IPS DF 6.9 (cell line): ENCODE measurements at places on chromosomes 6 and 20.

- DNase-seq, result no peak
- no peak overlapping the region for H3K27ac ChIP-seq
- no peak overlapping the region for H3K4me3 ChIP-seq
- H3K27me3 ChIP-seq, result peaks cover 5% of the 10 kb centered on the region
- H3K36me3 ChIP-seq, result no peaks in the 10 kb centered on the region
These were observed 4.6 kb upstream of the SOX18 start for GRCh38 chr20:64053841-64054661.

DNA sequence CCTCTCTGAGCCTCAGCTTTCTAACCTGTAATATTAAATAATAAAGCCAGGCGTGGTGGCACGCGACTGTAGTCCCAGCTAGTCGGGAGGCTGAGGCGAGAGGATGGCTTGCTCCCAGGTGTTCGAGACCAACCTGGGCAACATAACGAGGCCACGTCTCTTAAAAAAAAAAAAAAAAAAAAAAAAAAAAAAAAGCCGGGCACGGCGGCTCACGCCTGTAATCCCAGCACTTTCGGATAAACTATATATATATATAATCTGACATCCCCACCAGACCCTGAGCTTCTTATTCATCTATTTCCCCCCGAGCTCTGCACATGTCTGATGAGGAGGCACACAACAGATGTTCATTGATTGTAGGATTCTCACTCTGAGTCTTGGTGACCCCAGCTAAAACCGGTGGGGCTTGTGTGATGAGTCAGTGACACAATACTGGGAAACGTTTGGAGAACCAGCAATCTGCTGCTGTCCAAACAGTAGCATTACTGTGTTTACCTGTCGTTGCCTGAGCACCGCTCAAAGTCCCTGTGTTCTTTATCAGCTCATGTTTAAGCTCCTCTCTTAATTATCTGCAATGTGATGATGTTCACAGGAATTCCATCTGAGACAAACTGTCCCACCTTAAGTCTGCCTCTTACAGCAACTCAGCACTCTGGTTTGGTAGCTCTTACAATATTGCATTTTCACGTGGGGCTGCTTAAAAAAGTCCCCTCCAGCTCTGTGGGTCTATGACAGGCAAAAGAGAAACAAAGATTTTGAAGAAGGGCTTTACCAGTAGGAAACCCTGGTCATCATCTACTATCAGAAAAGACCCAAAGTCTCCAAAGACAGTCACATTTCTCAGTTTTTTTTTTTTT, 1.0 kb upstream of the SPATA2 start:
- H3K4me1 ChIP-seq, result no peaks in the 10 kb centered on the region
- H3K4me3 ChIP-seq, result peak overlapping the region; percentile 61; the same call in 1 of the 2 replicates
- no peak overlapping the region for H3K27ac ChIP-seq
- no peak for DNase-seq
- no peaks in the 10 kb centered on the region for H3K36me3 ChIP-seq
- H3K27me3 ChIP-seq, result no peaks in the 10 kb centered on the region

GRCh38 chr20:41018153-41018552, 10.5 kb upstream of the TOP1 start:
- H3K27ac ChIP-seq, result no peak overlapping the region
- H3K27me3 ChIP-seq, result no peaks in the 10 kb centered on the region
- DNase-seq, result no peak

GRCh38 chr6:18507561-18507960, 120.4 kb downstream of the RNF144B start:
- H3K27ac ChIP-seq, result no peak overlapping the region
- H3K36me3 ChIP-seq, result no peaks in the 10 kb centered on the region
- no peak for DNase-seq

GRCh38 chr20:58637466-58638213, 13.4 kb upstream of the STX16 start:
- H3K27ac ChIP-seq, result no peak overlapping the region
- H3K4me1 ChIP-seq, result no peaks in the 10 kb centered on the region
- no peaks in the 10 kb centered on the region for H3K27me3 ChIP-seq
- H3K4me3 ChIP-seq, result no peak overlapping the region
- H3K36me3 ChIP-seq, result no peaks in the 10 kb centered on the region

DNA sequence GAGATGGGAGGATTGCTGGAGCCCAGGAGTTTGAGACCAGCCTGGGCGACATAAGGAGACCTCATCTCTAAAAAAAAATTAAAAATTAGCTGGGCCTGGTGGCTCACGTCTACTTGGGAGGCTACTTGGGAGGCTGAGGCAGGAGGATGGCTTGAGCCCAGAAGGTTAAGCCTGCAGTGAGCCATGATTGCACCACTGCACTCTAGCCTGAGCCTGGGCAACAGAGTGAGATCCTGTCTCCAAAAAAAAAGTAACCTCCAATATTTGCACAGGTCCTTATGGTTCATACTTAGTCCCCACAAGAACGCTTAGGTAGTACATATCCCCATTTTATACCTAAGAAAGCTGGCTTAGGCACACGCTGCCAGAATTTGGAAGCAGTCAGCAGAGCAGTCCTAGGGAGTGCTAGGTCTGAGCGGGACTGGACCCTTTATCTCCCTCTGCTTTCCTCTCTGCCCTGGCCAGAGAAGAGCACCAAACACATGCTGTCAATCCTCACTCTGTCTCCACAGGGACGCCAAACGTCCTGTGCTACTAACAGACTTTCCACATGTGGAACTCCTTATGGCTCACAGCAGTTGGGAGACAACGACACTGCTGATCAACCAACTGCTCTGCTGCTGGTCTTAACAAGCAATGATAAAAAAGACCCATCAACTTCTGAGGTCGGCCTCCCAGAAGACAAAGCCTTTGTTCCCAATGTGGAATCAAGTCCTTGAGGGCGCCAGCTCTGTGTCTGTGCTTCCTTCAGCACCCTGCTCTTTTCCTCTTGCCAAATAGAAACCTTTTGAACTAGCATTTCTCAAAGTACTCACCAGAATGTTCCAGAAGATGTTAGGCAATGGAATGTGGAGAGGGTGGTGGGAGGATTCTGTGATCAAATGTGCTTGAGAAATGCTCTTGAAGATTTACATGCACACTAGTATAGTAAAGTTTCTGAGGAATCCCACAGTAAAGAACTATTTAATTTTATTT, 226.3 kb upstream of the DTNBP1 start:
- no peak overlapping the region for H3K4me3 ChIP-seq
- H3K4me1 ChIP-seq, result no peaks in the 10 kb centered on the region
- no peak for DNase-seq

- H3K27me3 ChIP-seq, result no peaks in the 10 kb centered on the region
- DNase-seq, result no peak
- no peaks in the 10 kb centered on the region for H3K36me3 ChIP-seq
- no peak overlapping the region for H3K27ac ChIP-seq
- no peak overlapping the region for H3K4me3 ChIP-seq
- H3K4me1 ChIP-seq, result no peaks in the 10 kb centered on the region; the same call in 1 of the 2 replicates
These were observed 382.5 kb downstream of the PRKN start for GRCh38 chr6:162345051-162345511.

DNA sequence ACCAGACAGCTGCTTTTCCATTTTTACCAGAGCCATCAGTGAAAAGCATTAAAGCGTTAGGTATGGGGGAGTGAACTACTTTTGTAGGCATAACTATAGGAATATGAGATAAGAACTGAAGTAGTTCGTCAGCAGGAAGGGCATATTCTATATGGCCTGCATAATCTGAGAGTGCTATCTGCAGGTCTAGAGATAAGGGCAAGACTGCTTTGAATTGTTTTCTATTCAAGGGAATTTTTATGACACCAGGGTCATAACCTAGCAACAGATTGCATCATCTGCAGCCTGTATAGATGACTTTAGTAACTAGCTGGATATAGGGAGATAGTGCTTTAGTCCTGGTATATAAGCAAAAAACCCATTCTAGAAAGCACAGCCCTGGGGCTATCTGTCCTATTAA, 437.3 kb upstream of the HTR1E start:
- DNase-seq, result no peak
- H3K36me3 ChIP-seq, result no peaks in the 10 kb centered on the region
- no peak overlapping the region for H3K4me3 ChIP-seq
- H3K27me3 ChIP-seq, result no peaks in the 10 kb centered on the region
- H3K4me1 ChIP-seq, result no peaks in the 10 kb centered on the region
- H3K27ac ChIP-seq, result no peak overlapping the region

DNA sequence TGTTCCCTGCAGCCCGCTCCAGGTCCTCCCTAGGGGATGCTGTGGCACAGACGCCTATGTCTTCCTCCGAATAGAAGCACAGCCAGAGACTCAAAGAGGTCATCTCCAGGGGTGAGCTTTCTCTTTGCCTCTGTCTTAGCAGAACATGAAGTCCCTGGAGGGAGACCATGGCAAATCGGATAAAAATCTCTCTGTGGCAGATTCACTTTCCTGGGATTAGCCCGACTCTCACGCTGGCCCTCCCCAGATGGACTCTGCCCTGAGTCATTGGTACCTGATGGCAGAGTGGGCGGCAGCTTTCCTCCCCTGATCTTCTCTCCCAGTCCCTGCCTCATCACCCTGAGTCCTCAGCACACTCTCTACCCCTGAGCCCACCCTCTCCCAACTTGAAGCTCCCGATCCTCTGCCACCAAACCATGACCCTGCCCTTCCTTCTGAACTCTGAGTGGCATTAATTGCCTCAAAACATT, 58.0 kb upstream of the CCDC167 start:
- H3K27ac ChIP-seq, result no peak overlapping the region
- H3K36me3 ChIP-seq, result no peaks in the 10 kb centered on the region
- no peaks in the 10 kb centered on the region for H3K27me3 ChIP-seq

DNA sequence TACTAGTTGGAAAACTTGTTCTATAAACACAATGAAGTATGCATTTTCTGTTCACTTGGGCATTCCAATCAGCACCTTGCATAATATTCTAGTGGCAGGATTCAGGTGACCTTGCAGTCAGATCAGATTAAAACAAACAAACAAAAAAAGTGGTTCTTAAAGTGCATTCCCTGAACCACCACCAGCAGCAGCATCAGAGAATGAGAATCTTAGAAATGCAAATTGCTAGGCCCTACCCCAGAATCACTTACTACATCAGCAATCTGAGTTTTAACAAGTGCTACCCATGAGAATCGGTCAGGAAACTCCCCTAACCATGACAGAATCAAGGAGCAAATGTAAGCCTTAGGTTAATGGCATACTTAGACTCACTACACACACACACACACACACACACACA, 41.7 kb downstream of the SNAP25 start:
- H3K4me1 ChIP-seq, result no peaks in the 10 kb centered on the region
- H3K27ac ChIP-seq, result no peak overlapping the region
- no peak for DNase-seq
- H3K27me3 ChIP-seq, result no peaks in the 10 kb centered on the region

DNA sequence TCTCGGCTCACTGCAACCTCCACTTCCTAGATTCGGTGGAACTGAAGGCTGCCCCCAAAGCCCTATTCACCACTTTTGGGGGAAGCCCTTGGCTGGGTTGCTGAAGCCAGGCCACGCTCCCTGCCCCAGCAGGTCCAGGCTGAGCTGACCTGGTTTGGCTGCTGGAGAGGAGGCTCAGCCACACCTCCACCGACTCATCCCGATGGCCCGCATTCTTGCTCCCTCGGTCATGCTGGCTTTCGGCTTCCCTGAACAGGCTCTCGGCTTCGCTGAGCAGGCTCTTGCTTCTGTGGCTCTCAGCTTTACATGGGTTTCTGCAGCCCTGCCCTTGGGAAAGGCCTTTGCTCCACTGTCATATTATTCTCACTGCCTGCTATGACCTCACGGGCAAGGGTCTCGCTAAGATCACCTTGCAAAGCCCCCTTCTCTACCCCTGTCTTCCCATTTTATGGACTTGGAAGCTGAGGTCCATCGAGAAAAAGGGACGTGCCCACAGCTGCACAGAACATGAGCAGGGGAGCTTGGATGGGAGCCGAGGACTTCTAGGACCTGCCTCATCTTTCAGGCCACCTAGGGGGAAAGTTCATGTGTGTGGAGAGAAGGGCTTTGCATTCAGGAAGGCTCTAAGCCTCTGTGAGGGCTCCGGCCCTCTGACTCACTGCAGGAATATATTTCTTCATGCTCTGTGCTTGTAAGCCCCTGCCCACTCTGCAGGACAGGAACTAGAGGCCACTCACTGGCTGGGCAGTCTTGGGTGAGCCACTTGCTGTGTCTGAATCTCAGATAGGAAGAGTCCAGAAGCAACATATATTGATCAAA, 15.6 kb downstream of the ARHGAP40 start:
- H3K27ac ChIP-seq, result no peak overlapping the region
- no peaks in the 10 kb centered on the region for H3K27me3 ChIP-seq
- no peak overlapping the region for H3K4me3 ChIP-seq
- peaks cover 3% of the 10 kb centered on the region; the same call in 1 of the 2 replicates for H3K4me1 ChIP-seq
- H3K36me3 ChIP-seq, result no peaks in the 10 kb centered on the region
- DNase-seq, result no peak

GRCh38 chr6:8623441-8623840, 188.1 kb upstream of the SLC35B3 start:
- DNase-seq, result no peak
- peaks cover 2% of the 10 kb centered on the region; the same call in 1 of the 2 replicates for H3K4me1 ChIP-seq
- no peaks in the 10 kb centered on the region for H3K27me3 ChIP-seq
- H3K4me3 ChIP-seq, result no peak overlapping the region
- H3K27ac ChIP-seq, result no peak overlapping the region

- peaks cover 1% of the 10 kb centered on the region; the same call in 1 of the 2 replicates for H3K4me1 ChIP-seq
- DNase-seq, result no peak
- no peak overlapping the region for H3K27ac ChIP-seq
- H3K4me3 ChIP-seq, result no peak overlapping the region
- no peaks in the 10 kb centered on the region for H3K36me3 ChIP-seq
These were observed 254.7 kb downstream of the GMPR start for GRCh38 chr6:16493112-16493511.

DNA sequence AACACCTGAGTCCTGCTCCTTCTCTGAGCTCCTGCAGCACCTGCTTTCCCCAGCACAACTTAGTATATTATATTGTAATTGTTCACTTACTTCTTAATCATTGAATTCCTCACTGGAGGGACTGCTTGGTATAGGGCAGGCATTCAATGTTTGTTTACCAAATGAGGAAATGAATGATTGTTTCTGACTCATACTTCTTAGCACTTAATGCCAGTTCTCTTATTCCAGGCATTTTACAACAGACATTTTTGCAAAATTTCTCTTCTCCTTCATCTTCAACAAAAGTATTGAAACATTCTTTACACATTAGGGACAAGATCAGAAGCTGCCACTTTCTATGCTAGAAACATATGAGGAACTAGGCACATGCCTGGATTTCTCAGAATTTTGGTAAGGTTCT, 119.4 kb downstream of the TBX18 start:
- DNase-seq, result no peak
- no peaks in the 10 kb centered on the region for H3K4me1 ChIP-seq
- H3K27me3 ChIP-seq, result no peaks in the 10 kb centered on the region

- H3K4me3 ChIP-seq, result no peak overlapping the region
- H3K27me3 ChIP-seq, result no peaks in the 10 kb centered on the region
- H3K4me1 ChIP-seq, result no peaks in the 10 kb centered on the region
- no peak for DNase-seq
- H3K27ac ChIP-seq, result no peak overlapping the region
These were observed 10.7 kb downstream of the RFPL4B start for GRCh38 chr6:112357791-112358190.

- DNase-seq, result no peak
- no peaks in the 10 kb centered on the region for H3K4me1 ChIP-seq
- H3K27ac ChIP-seq, result no peak overlapping the region
- no peaks in the 10 kb centered on the region for H3K36me3 ChIP-seq
These were observed 1420.2 kb downstream of the GRIK2 start for GRCh38 chr6:102813489-102814275.

- no peaks in the 10 kb centered on the region for H3K27me3 ChIP-seq
- no peak overlapping the region for H3K4me3 ChIP-seq
- no peaks in the 10 kb centered on the region for H3K36me3 ChIP-seq
- H3K27ac ChIP-seq, result no peak overlapping the region
- peak; percentile 29 for DNase-seq
- H3K4me1 ChIP-seq, result peaks cover 1% of the 10 kb centered on the region; the same call in 1 of the 2 replicates
These were observed 93.7 kb downstream of the PROKR2 start for GRCh38 chr20:5222919-5223634.
